ENCODE measurements at places on chromosomes 3 and 15. TPM values are rescaled to one million over a fixed set of nuclear protein-coding genes. Genes with fewer than 3 reads are reported as not detected.
A peak's percentile ranks its signal among the peaks of the same experiment; 100 is the strongest.

- no peak for DNase-seq
Measured at GRCh38 chr3:152892446-152892845, 57.5 kb downstream of the P2RY1 start.

DNA sequence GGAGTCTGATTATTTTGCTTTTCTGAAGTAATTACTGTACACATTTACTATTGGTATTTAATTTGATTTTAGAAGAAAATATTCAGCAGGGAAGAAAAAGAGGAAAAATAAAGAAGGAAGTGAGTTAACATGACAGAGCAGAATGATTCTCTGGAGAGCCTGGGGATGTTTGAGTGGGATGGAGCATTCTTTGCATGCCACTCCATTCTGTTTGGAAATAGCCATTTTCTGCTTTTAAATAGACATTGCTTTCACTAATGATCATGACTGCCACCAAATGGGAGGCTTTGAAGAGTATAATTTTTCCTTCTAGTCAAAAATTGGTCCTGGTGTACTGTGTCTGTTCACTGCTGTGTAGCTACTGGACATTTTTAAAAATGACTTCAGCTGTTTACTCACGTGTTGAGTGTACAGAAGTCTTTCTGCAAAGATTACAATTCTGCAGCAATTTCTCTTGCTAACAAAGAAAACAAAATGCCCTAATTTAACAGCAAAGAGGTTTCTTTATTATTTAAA lies 196.1 kb downstream of the RYR3 start:
- no peak for DNase-seq

GRCh38 chr3:104521606-104522336 lies 844.9 kb upstream of the ALCAM start:
- DNase-seq = no peak

- no peak for DNase-seq
Measured at GRCh38 chr3:73115806-73116205, 54.3 kb downstream of the EBLN2 start.

- DNase-seq = no peak
Measured at GRCh38 chr3:170044271-170044670, 6.5 kb downstream of the GPR160 start.

DNA sequence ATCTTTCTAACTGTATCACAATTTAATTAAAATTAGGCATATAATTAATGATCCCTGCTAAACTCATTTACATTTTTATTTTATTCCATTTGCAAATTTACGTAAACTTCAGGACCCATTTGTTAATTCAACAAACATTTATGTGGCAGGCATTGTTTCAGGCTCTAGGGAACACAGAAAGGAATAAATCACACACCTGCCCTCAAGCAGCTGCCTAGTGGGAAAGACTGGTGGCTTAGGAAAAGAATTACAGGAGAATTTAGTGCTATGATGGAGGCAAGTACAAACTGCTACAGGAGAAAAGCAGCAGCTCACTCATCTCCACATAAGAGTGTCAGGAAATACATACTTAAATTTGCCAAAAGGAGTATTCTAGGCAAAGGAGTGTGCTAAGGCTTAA lies 11.2 kb downstream of the CBLB start:
- no peak for DNase-seq

- DNase-seq = no peak
Measured at GRCh38 chr15:97567411-97567810, 393.1 kb upstream of the ARRDC4 start.

DNA sequence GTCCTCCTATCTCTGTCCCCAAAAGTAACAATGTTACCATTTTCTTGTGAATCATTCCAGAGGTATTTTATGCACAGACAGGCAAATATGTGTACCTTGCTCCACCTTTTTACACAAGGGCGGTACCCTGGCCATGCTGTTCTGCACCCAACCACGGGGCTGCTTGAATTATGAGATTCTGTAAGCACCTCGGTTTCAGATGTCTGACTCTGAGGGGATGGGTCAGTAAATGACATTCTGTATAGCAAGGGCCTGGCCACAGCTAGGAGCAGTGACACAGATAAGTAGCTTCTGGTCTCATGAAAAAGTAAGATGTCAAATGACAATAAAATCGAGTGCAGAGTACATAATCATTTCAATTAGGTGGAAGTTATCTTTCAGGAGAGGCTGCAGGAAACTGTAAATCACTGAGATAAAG lies 30.4 kb upstream of the FLNB start:
- DNase-seq = no peak

GRCh38 chr15:38503496-38503895 lies 49.6 kb downstream of the FAM98B start:
- DNase-seq = no peak

GRCh38 chr15:59170295-59171066 lies 36.2 kb upstream of the LDHAL6B start:
- DNase-seq = peak; percentile 91

GRCh38 chr15:76335307-76336253 lies 993 bp upstream of the ISL2 start:
- no peak for DNase-seq

DNA sequence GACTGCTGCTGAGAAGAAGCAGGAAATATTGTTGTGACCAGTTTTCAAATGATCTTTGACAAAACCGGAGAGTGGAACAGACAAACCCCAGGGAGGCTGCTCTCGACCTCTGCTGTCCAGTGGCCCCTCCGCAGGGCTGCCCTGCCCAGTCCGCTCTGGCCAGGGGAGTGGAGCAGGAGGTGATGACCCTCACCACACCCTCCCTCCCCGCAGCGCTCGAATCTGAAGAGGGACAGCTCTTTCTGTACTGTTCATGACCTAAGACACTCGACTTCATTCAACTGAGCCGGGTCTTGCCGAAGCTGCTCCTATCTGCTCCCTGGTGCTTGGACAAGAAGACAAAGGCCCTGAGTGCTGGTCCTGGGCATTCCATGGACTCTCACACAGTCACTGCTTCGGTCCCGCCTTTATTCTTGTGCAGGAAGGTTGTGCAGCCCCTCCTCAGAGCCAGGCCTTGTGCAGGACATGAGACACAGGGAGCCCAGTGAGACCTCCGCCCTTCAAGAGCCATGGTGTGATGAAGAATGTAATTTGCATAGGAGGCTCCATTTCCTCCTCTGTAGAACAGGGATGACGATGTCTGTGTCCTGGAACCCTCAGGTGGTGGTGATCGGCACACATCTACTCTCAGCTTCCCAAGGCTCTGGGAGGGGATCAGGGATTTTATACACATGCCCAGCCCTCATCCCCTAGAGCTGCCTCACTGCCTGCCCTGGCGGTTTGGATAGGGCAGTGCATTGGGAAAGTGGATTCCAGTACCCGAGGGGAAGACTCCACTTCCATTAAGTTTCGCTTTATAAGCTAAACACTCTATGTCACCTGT lies 97.1 kb upstream of the PRR20G start:
- no peak for DNase-seq

GRCh38 chr15:101066501-101067408 lies 147.6 kb downstream of the LRRK1 start:
- no peak for DNase-seq

DNA sequence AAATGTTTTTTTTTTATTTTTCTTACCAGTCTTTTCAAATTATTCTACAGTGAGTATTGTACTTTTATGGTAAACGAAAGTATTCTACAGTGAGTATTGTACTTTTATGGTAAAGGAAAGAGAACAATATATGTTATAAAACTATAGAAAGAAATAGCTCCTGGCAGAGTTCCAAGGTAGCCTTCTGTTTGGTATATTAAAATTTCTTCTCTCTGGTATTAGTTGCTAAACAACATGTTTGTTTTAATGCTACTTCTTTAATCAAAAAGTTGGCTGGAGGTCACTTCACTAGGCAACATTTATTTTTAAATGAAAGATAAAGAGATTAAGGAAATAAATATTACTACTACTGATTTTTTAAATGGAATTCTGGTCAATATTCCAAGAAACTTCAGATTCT lies 108.6 kb upstream of the ARL6 start:
- DNase-seq = no peak

- no peak for DNase-seq
Measured at GRCh38 chr3:139121513-139122220, 77.0 kb upstream of the PRR23C start.

- DNase-seq = no peak
Measured at GRCh38 chr3:48788544-48789162, 59.0 kb downstream of the PRKAR2A start.

DNA sequence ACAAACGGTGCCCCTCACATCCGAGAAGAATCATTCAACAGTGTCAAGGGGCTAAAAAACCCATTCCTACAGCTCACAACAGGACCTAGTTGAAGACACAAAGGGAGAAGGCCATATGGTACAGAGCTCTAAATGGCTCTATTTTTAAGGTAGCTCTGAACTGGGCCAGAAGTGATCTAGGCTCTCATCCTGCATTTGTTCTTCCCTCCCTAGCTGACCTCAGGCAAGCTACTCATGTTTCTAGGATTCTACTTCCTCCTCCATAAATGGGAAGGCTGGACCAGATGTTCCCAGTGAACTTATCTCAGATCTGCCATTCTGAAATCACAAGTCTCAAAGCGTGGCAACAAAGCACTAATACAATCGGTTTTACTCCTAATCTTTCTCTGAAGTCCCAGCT lies 62.3 kb downstream of the CPNE4 start:
- DNase-seq = no peak

DNA sequence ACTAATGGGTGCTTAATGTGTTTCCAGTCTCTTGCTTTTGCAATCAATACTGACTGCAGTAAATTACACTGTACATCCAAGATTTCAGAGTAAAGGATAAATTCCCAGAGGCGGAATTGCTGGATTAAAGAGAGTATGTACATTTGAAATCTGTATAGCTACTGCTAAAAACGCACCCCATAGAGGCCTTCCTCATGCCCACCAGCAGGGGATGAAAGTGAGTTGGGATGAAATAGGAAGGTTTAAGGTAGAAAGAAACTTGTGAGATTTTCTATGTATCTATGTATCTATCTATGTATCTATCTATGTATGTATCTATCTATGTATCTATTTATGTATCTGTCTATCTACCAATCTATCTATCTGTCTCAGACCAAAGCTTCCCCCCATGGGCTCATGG lies 28.4 kb downstream of the TMEM44 start:
- DNase-seq = no peak

- no peak for DNase-seq
Measured at GRCh38 chr15:66836231-66837030, 134.4 kb downstream of the SMAD6 start.

DNA sequence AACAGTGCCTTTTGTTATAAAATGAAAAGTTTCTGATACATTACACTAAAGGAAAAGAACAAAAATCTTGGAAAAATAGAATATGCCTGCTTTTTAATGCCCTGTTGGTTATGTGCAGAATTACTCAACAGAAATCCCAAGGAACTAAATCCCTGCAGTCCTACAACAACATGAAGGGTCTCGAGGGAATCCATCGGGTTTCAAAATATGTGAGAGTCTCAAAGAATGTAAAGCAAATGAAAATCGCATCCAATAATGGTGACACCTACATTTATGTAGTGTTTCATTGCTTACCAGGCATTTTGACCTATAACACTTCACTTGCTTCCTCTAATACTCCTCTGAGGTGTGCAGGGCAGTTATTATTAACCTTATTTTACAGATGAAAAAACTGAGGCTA lies 411.3 kb downstream of the FOXP1 start:
- no peak for DNase-seq

GRCh38 chr3:16056217-16056616 lies 118.3 kb upstream of the GALNT15 start:
- DNase-seq = no peak

DNA sequence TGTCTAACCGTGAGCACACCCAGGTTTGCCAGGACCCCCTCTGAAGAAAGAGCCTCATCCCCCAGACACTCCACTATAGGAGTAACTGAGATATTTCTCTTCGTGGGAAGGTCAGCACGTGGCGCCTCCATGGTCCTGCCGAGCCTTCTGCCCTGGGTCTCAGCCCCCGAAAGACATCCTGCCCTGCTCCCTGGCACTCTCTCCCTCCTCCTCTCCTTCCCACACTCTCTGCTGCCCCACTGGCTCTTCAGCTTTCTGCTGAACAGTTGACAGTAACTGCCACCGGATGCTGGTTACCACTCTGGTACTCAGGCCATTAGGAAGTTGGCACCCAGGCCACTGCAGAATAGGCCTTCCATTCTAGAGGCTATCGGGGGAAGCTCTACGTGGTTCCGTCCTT lies 185.2 kb downstream of the UACA start:
- no peak for DNase-seq

- DNase-seq = no peak
Measured at GRCh38 chr15:92468991-92469390, 75.3 kb downstream of the ST8SIA2 start.

DNA sequence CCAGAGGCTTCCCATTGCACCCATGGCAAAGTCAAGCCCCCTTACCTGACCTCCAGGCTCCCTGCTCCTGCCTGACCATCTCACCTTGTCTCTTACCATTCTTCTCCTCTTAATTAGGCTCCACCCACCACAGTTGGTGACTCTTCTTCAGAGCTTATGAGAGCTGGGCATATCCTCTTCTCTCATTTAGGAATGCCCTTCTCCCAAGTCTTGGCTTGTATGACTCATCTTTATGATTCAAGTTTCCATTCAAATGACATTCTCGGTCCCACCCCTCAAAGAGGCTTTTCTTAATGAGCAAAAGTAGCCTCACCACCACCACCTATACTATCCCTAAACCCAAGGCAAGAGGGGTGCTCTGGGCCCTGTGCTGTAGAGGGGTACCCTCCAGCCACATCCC lies 55.3 kb upstream of the NUDT16 start:
- DNase-seq = no peak

DNA sequence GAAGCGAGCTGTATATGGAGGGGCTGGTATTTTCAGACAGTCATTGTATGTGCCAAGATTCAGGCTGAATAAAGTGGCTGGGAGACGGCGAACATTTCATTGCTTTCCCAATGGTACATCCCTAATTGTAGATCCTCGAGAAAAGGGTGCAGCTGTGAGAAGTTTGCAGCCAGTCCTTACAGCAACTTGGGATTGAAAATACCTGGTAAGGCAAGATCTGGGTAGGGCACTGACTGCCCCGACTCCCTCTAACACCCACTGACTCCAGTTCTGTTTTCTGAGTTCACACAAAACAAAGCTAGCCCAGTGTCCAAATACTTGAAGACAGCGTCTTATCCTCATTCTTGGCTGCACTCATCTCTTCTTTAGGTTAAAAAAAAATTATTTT lies 63.7 kb downstream of the EDEM1 start:
- DNase-seq = no peak

DNA sequence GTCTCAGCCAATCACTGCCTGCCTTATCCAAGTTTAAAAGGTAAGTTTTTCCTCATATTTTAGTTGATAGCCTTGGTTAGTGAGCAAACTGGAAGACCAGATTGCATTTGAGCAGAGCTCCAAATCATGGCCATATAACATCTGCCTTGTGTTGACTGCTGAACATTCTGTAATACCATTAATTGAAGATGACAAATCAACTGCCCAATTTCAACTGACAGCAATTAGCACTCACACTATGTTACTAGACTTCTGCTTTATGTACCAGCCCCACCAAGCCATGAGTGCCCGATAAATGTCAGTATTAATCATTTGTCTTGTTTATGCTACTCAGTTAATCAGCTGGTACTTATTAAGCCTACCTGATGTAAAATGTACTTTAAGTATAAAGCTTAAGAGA lies 83.1 kb downstream of the CGGBP1 start:
- DNase-seq = no peak

The SEC22A gene
- polyA plus RNA-seq = 33.4 TPM

The CYP8B1 gene
- not detected for polyA plus RNA-seq

The FAM81A gene
- not detected for polyA plus RNA-seq

The C3orf20 gene
- polyA plus RNA-seq = not detected

The EOMES gene
- polyA plus RNA-seq = not detected

The CDCP1 gene
- 1.3 TPM for polyA plus RNA-seq

The UCN2 gene
- polyA plus RNA-seq = 4.5 TPM

The TM6SF1 gene
- 3.8 TPM for polyA plus RNA-seq

The PROK2 gene
- polyA plus RNA-seq = not detected

The CCR3 gene
- not detected for polyA plus RNA-seq

The GRM7 gene
- not detected for polyA plus RNA-seq

The ITIH1 gene
- not detected for polyA plus RNA-seq

The PLCH1 gene
- polyA plus RNA-seq = 0.06 TPM

The TEX264 gene
- 100.0 TPM for polyA plus RNA-seq

The GP5 gene
- 0.02 TPM for polyA plus RNA-seq
